ENCODE measurements at places on chromosomes 12 and 14.
A peak's percentile ranks its signal among the peaks of the same experiment; 100 is the strongest.

DNA sequence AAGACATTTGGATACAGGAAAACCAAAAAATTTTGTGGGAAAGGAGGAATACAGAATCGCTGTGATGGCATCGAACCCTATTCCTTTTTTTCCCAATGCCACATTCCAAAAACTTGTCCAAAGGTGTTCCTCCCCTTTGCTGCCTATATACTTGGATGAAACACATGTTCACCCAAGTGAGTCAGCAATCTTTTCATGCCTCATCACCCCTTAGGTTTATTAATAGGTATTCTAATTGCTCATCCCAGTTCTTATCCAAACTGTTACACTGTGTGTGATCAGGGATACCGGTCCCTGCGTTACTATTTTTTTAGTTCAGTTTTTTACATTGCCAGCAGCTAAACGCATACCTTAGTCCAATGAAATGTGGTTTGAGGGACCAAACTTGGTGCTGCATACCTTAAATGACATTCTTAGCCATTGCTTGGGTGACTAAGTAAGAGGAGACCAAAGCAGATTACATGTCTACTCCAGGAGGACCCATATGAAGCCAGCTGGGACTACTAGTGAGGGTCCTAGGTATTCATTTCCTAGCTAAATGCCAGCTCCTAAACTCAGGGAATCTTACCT is 20.6 kb upstream of the ST8SIA1 start:
- DNase-seq = no peak

DNA sequence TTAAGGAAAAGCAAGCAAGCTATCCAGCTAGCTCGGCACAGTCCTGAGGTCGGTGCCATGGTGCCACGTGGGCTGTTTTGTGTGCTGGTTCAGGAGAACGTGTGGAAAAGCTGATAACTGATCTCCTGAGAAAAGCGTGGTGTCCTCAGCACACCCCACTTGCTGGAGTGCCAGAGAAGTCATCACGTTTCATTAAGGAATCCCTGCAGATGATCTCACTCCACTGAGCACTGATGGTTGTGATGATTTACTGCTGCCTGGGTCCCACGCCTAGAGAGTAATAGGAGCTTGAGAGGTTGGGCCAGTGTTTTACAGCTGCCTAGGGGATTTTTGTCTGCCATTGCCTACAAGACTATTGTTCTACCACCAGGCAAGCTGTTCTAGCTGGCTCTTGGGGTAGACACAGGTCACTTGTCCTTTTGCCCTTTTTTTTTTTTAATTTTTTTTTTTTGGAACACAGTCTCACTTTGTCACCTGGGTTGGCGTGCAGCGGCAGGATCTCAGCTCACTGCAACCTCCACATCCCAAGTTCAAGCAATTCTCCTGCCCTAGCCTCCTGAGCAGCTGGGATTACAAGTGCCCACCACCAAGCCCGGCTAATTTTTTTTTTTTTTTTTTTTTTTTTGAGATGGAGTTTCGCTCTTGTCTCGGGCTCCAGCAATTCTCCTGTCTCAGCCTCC is 42.3 kb upstream of the EVL start:
- no peak for DNase-seq

GRCh38 chr14:30525833-30526232 is 33.1 kb upstream of the G2E3 start:
- no peak for DNase-seq

DNA sequence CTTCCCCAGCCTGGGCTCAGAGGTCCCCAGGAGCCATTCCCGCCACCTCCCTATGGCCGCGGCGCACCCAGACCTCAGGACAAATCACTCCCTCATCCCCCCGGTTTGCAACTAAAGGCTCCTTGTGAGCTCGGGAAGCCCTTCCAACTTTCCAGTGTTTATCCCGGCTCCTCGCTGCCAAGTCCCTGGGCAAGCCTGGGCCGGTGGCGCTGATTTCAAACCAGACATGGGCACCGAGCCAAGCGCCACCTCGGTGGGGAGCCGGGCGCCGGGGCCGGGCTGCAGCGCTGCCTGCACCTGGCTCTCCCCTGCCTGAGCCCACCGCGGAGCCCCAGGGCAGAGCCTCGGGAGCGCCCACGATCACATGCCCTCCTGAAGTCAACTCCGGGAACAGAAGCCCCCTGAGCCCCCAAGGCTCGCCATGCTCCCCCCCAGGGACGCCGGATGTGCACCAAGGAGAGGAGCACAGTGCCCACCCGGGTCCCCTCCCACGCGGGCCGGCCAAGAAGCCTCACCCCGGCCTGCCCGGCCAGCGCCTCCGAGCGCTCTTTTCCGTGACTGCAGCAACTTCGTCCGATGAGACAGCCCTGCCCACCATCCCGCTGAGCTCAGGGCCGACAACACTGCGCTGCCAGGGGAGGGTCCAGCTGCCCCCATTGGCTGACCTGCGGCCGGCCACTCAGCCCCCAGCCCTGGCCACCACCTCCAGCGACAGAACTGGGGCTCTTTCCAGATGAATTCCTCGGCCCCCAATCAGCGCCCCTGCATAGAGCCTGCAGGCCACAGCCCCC is 50.0 kb downstream of the NCOR2 start:
- DNase-seq = no peak

DNA sequence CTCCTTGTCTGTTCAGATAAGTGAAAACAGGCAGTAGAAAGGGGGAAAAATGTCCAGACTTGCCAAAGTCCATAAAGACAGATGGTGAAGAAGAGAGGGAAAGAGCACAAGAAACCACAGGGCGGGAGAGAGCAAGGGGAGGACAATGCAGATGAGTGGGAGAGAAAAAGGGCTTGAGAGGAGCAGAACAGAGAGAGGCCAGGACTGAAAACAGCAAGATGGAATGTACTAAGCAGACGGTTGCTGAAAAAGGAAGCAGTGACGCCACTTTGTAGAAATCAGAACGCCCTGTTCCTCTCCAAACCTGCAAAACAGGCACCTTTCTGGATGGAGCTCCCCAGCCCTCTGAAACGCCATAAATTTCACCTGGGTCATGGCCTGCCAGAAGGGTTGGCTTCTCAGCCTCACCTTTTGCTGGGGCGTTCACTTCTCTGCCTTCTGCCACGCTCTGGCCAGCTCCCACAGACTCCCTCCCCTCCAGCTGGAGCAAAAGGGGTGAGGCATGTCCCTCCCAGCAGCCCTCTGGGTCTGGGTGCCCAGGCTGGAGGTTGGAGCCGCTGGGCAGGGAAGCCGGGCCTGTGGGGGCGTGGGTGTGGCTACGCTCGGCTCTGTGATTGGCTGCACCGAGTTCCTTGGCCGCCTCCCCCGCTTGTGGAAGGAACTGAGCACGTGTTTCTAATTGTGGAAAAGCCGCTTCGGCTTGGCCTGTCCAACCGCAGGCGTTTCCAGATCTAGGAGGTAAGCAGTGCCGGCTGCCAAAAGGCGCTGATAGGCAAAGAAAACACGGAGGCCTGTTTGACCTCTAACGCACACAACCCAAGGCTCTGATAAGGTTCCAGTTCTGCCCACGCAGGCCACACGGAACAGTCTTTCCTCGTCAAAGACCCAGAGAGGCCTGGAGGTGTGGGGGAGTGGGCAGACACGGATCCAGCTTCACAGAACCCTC is 29.3 kb downstream of the SLC7A8 start:
- DNase-seq = no peak

DNA sequence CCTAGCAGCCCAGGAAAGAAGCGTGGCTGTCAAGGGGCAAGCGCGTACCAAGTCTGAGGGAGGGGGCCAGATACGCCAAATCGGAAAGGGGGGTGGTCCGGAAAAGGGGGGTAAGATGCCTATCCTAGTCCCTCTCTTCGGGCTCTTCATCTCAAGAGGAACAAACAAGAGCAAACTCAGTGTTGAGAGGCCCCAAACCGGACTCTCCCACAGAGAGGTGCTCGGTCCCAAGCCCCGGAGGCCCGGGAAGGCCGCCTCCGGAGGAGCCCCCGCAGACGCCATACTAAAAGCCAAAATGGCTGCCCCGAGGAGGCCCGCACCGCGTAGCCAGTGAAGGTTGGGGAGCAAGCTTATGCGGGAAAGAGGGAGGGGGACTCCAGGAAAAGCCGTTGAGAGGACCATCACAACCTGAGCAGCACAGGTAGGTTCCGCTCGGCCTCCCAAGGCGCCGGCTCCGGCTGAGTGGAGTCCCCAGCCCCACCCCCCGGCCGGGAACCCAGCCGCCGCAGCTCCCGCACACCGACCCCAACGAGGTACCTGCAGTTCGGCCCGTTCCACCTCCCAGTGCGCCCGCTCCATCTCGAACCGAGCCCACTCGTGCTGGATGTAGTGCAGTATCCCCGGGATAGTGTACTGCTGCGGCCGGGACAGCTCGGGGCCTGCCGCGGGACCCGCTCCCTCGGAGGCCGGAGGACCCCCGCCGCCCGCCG is at the start of gene AP4S1:
TSS of gene AP4S1 (plus strand) at position 283 of the 710 bp plus-strand sequence. CDS start 40,548 bp downstream, outside the sequence.
- peak; percentile 84 for DNase-seq

DNA sequence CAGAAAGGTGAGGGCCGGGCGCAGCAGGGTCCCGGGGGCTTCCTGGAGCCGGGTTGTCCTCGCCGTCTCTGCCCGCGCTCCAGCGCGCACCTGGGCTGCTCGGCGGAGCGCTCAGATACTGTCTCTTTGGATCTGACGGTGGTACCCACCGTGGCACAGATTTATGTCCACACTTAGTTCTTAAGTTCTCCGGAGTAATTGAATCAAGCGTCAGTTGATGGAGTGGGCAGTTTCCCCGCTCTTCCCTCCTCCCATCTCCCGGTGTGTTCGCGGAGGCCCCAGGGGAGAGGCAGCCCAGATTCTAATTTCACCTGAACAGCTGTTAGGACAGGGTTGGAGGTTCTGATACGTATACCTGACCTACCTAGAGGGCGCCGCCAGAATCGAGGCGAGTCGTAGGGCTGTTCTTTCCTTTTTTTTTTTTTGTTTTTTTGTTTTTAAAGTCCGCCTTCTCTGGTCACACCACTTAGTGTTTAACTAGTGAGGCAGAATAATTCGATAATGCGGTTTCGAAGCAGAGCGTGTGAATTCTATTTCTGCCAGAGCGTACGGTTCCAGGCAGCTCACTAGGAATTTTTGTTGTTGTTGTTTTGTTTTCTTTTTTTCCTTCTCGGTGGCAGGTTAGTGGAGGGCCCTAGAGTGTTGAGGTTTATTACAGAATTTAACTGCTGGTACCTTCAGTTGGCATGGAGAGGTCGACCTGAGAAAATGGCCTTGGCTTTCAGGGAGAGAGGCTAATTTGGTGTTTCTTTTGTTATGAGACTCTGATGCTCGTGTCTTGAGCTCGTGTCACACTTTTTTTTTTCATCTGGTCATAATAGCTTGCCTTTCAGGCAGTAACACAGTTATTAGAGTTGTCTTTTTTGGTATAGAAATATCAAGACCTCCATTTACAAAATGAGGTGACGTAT is 22.3 kb upstream of the GNS start:
- DNase-seq = peak; percentile 60

- DNase-seq = no peak
These were observed 143.1 kb downstream of the PRIMA1 start for GRCh38 chr14:93645200-93645599.

DNA sequence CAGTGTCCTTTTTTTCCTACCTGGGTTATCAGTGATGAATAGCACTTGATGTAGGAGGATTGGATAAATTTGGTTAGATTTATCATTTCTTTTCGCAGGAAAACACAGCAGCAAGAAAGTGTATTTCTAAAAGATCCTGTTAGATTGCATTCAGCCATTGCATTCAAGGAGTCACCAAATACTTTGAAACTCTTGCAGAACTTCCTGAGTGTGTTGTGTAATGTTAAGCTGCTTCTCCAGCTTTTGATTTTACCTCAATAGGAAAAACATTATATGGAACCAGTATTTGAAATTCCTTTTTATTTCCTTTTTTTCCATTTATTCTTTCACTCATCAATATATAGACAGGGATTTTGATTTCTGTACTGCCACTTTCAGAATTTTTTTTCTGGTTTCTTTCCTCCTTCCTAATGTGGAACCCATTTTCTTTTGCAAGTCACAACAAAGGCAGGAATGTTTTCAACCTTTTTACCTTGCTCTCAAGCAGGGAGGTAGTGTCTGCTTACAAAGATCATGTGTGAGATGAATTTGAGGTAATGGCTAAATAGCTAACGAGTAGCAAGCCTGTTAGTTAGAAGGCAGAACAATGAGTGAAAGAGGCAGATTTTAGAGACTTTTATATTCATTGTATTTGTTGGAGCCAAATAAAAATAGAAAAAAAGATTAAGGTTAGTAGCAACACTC is 56.2 kb downstream of the PPHLN1 start:
- DNase-seq = no peak

DNA sequence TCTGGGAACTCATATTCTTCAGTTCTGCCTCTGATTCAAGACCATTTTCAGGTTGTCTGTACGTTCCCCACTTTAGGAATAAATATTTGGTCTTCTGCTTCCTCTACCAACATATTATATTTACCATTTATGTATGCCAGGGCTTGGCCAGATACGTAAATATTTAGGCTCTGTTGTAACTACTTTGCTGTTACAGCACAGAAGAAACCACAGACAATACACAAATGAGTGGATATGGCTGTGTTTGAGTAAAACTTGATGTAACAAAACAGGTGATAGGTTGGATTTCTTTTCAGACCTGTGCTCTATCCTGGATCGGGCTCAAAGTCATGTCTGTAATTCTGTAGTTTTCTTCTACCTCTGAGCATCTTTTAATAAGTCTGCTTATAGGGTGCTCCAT is 37.5 kb downstream of the RAP1B start:
- no peak for DNase-seq

GRCh38 chr12:69066492-69067373 is 133.8 kb upstream of the CPM start:
- no peak for DNase-seq

All from activated CD8-positive, alpha-beta memory T cell treated with anti-CD3 and anti-CD28 coated beads for 24 hours (primary cell).